ENCODE measurements at places on chromosomes 1 and 21.

DNA sequence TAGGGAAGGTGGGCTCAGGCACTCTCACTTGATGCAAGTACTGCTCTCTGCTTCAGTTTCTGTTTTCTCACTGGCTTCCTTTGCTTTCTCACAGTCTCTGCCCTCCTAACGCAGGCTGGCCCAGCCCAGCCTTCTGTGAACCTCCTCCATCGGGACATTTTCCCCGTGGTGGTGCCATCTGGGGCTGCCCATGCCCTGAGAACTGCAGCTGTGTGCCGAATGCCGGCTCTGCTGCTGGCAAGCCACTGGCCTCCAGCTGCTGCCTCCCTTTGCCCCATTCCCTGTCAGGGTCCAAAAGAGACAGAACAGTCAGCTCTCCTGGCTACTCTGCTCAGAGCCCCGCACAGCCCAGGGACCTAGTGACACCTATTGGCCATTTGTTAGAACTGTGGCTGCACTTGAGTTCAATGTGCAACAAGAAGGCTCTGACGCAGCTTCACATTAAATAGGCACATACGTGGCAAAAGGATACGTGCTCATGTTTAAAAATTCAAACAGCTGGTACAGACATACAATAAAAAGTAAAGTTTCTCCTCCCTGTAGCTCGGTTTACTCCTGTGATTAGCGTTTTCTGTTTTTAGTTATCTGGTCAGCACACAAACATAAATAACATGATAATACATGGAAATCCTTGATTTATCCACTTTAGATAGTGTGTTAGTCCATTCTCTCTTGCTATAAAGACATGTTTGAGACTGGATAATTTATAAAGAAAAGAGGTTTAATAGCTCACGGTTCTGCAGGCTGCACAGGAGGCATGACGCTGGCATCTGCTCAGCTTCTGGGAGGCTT is 46.6 kb downstream of the FCRL5 start:
- H3K27ac ChIP-seq, result no peak overlapping the region
- H3K27me3 ChIP-seq, result peaks cover 6% of the 10 kb centered on the region
- no peak for DNase-seq

- no peak overlapping the region for H3K4me3 ChIP-seq
- H3K4me1 ChIP-seq, result no peaks in the 10 kb centered on the region
- H3K27me3 ChIP-seq, result peaks cover 31% of the 10 kb centered on the region
- no peak for DNase-seq
Measured at GRCh38 chr1:160114085-160114484, 1.5 kb upstream of the ATP1A2 start.

DNA sequence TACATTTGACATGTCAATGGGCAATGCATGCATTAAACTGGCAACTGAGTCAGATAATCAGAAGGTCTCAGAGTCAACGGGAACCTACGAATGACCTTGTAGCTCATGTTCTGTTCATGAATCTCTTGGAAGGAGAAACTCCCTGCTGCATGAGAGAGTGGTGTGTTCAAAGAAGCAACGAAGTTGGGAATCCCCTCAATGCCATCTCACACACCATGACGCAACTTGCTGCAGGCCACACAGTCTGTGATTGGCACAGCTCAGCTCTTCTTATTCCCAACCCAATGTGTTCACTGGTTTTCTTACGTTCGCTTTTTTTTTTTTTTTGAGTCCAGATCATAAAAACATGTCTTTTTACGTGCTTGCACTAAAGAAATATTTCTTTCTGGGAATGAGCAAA is 53.5 kb upstream of the PRDM2 start:
- no peak for DNase-seq
- peaks cover 5% of the 10 kb centered on the region for H3K27me3 ChIP-seq
- H3K27ac ChIP-seq, result no peak overlapping the region
- no peak overlapping the region for H3K4me3 ChIP-seq
- H3K36me3 ChIP-seq, result peaks cover 7% of the 10 kb centered on the region
- H3K4me1 ChIP-seq, result no peaks in the 10 kb centered on the region

GRCh38 chr1:183306317-183307042 is 111.7 kb downstream of the NMNAT2 start:
- H3K27me3 ChIP-seq, result peaks cover 6% of the 10 kb centered on the region
- no peak for DNase-seq
- no peak overlapping the region for H3K27ac ChIP-seq
- H3K4me1 ChIP-seq, result no peaks in the 10 kb centered on the region

GRCh38 chr1:195591917-195592672 is 1016.1 kb downstream of the KCNT2 start:
- DNase-seq, result no peak
- H3K27ac ChIP-seq, result no peak overlapping the region
- H3K4me3 ChIP-seq, result no peak overlapping the region
- H3K36me3 ChIP-seq, result no peaks in the 10 kb centered on the region
- no peaks in the 10 kb centered on the region for H3K4me1 ChIP-seq

All from naive thymus-derived CD8-positive, alpha-beta T cell (primary cell).